ENCODE measurements at places on chromosomes 12 and 14.

DNA sequence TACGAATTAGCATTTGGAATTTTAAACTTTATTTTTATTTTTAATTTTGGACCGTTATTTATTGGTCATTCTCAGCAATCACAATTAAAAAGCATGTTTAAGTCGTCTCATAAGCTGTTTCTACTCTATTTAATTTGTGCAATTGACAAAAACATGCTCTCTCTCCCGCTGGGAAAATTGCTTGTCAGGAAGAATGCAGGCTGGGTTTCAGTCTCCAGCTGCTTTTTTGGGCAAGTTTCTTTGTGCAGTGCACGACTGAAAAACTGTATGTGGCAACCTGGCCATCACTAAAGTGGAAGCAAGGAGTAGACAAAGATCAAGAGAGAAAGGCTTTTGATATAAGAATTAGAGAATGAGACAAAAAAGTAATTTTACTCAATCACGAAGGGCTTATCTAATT lies 941.5 kb upstream of the MDGA2 start:
- DNase-seq = no peak

- DNase-seq = no peak
Observed at GRCh38 chr14:104401785-104402184, 177.8 kb upstream of the C14orf180 start.

DNA sequence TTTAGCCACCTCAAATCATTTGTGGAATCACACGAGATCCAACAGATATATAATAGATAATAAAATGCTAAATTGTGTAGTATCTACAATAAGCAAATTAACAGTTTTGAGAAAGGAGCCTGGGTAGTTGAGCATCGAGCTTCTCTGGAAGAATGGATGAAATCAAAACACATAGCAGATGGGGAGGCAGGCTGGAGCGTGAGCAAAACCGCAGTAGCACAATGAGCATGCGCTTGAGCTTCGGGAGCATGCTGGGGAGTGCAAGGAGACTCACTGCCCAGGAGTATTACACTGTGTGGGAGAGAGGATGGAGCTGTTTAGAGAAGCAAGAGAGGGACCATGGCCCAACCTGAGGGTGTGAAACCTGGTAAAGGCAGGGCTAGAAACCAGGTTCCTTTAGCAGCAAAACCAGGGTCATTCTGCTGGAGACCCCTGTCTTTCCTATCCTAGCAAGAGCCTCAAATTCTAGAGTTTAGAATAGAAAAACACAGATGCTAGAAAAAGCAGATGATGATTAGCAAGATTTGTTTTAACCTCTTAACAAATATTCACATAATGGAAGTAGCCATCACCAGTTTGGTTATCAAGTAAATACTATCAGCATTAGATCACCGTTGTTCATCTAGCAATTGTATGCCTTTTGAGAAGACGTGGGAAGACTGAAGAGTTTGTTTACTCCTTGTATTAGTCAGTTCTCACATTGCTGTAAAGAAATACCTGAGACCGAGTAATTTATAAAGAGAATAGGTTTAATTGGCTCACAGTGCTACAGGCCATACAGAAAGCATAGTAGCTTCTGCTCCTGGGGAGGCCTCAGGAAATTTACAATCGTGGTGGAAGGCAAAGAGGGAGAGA lies 484.8 kb downstream of the EGLN3 start:
- no peak for DNase-seq

DNA sequence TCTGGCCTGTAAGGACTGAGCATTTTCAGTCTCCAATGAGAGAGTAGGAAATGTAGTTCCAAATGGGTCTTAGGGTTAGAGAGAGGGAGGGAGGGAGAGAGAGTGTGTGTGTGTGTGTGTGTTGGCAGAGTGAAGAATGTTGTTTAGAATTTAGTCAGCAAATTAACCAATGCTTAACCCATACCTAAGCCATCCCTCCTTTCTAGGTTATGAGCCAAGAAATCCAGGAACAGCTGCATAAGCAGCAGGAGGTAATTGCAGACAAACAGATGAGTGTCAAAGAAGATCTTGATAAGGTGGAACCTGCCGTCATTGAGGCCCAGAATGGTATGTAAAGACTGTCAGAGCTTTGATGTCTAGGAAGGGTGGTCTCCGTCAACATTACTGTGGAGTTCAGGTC lies 56.9 kb downstream of the HSP90AA1 start:
- DNase-seq = no peak

DNA sequence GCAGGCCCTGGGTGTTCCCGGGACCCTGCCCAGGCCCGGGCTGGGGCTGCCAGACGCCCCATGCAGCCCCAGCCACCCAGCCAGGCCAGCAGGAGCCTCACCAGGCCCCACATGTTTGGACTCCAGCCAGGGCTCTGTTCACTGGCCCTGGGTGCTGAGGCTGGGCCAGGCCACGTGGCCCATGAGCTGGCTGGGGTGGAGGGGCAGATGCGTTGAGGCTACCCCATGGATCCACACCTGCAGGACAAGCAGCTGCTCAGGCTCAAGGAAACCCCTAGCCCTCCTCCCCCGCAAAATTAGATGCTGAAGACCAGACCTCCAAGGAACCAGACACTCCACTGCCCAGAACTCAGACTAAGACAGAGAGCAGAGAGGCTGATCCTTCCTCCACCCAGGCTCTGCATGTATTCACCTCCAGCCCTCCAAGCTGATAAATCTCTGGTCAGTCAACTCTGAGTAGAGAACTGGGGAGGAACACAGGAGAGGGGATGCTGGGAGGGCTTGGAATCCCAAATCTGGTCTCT lies 1.6 kb downstream of the CDH24 start:
- no peak for DNase-seq

GRCh38 chr14:91580876-91581577 lies 70.9 kb upstream of the PPP4R3A start:
- DNase-seq = no peak

DNA sequence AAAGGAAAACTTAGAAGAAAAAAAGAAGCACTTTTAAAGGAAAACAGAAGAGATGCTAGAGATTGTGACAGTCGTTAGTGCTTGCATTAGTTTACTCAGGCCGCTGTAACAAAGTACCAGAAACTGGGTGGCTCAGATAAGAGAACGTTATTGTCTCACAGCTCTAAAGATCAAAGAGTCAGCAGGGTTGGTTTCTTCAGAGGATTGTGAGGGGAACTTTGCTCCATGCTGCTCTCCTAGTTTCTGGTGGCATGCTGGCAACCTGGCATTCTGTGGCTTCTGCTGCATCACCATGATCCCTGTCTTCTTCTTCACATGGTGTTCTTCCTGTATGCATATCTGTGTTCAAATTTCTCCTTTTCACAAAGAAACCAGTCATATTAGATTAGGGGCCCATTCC lies 119.4 kb upstream of the PLEKHA5 start:
- DNase-seq = no peak

GRCh38 chr12:96434107-96434506 lies 33.9 kb upstream of the CDK17 start:
- no peak for DNase-seq

GRCh38 chr12:4445156-4446101 lies at the start of gene FGF6:
FGF6 (minus strand) TSS chr12:4445815; CDS start chr12:4445570, 245 bp downstream.
- DNase-seq = no peak

GRCh38 chr12:52662918-52663229 lies 10.9 kb upstream of the KRT2 start:
- DNase-seq = no peak

DNA sequence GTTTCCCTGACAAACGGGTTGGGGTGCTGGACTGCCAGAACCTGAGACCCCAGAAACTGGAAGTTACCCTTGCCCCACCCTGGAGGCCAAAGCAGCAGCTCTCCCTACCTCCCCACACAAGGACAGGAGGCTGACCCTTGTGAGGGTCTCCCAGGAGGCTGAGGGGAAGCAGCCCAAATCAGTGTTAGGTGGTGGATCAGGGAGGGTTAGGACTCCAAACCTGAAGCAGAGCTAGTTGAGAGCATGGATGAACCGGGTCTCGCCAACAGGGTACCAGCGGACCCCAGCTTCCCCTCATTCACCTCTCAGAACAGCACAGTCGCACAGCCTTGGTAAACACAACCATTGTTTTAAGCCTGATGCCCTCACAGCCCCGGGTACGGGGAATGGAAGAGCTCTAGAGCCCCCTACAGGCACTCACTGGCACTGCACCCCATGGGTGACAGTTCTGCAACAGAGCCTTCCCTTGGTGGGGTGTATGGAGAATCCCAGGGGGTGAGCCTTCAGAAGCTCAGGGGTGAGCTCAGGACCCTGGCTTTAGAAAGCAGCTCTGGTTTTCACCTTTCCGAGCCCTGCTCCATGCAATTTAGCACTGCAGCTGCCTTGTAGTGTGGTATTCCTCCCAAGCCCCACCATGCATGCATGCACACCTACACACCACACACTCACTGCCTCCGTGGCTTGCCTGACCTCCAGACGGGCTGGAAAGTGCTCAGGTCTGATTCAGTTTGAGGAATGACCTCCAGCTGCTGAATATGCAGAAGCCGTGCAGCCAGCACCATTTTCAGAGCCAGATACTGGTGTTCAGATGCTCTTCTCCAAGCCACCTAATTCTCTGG lies 11.2 kb downstream of the ESRRB start:
- peak; percentile 55 for DNase-seq

DNA sequence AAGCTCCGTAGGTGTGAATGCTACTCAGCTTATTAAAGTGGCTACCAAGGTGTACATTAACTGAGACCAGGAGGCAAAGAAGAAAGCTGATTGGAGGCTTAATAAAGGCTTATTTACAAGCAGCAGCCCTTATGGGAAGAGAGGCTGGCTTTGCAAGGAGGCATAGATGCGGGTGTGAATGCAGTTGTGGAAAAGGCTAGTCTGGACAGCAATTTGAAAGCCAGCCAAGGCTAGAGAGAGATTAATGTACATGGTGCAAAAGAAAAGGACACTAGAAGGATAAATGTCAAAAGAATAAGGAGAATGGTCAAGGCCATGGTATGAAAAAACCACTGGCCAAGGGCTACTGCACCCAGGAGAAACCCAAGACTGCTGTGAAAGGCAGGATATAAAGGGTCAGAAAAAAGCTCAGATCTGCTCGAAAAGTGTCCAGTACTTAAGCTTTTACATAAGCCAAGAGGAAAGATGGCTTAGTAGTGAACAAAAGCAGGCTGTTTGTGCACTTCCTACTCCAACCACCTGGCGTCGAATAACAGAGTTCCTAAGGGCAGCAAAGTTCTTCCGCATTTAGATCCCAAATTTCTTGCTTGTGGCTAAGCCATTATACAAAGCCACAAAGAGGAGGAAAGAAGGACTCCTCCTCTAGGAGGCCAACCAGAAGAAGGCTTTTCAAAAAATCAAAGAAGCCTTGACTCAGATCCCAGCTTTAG lies 24.0 kb downstream of the KLRK1 start:
- no peak for DNase-seq

DNA sequence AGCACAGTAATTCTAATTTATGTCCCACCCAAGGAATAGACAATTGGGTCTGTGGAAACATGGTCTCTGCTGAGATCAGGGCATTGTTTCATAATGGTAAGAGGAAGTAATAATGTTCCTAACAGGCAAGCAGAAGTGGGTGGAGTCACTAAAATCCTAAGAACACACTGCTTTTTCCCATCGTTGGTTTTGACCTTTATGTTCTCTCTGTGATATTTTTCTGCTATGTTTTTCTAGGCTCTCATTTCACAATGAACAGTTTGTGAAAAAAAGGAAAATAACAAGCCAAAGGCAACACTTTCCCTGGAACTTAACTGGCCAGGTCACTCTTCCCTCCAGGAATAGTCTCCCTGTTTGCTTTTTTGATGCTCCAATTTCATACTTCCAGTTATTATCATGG lies 80.6 kb upstream of the OVCH1 start:
- DNase-seq = no peak

DNA sequence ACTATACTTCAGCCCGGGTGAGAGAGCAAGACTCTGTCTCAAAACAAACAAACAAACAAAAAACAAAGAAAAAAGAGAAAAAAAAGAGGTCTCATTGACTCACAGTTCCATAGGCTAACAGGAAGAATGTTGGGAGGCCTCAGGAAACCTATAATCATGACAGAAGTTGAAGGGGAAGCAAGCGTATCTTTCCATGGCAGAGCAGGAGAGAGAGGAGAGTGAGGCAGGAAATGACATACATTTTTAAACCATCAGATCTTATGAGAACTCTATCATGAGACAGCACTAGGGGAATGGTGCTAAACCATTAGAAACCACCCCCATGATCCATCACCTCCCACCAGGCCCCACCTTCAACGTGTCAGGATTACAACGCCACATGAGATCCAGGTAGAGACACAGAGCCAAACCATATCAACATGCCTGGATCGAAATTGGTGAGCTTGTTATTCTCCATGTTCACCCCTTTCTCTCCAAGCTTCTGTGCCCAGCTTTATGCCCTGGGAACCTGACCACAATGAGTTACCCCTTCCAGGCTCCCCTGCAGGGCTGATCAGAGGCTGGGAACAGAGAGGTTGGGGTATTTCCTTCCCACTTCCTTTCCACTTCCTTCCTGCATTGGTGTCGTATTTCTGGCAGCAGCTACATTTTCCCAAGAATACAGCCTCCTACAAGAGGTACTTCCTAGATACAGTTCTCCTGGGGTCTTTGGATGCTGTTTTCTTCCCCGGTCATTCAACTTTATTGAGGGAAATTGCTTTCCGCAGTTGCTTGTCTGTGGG lies 219.3 kb upstream of the FLRT2 start:
- no peak for DNase-seq

- DNase-seq = no peak
Observed at GRCh38 chr12:96720363-96720705, 186.7 kb upstream of the NEDD1 start.

DNA sequence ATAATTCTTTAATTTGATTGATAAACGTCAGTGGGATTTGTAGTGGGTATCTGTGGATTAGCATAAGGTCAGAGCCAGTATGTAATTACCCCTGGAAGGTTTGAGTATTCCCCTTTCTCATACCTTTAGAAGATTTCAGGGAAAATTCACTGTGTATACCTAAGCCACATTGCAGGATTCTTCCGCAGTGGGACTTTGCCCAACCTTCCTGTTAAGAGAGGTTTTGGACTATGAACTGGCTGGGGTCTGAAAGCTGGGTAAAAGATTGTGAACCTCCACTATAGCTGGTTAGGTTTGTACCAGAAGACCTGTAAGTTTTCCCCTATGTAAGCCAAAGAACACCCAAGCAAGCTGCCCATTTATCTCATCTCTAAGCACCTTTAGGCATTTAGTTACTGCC lies 150.2 kb downstream of the TTC6 start:
- DNase-seq = no peak

- DNase-seq = no peak
Observed at GRCh38 chr12:89800435-89800834, 91.8 kb upstream of the ATP2B1 start.

Measured in substantia nigra (tissue), 51 donors.